Stimulated activated CD8-positive, alpha-beta memory T cell treated with anti-CD3 and anti-CD28 coated beads, Interleukin-15, amount 100 ng/mL, for 4 hours (primary cell): ENCODE measurements at places on chromosomes 16 and 17.

GRCh38 chr16:71288570-71288889 lies 672 bp downstream of the CMTR2 start:
- no peak for DNase-seq

GRCh38 chr17:12851901-12852435 lies 62.7 kb downstream of the ARHGAP44 start:
- DNase-seq = no peak

GRCh38 chr17:36205637-36206485 lies 5.0 kb upstream of the CCL4L2 start:
- no peak for DNase-seq

- DNase-seq = no peak
These were observed 49.8 kb downstream of the MEAK7 start for GRCh38 chr16:84454611-84455010.

DNA sequence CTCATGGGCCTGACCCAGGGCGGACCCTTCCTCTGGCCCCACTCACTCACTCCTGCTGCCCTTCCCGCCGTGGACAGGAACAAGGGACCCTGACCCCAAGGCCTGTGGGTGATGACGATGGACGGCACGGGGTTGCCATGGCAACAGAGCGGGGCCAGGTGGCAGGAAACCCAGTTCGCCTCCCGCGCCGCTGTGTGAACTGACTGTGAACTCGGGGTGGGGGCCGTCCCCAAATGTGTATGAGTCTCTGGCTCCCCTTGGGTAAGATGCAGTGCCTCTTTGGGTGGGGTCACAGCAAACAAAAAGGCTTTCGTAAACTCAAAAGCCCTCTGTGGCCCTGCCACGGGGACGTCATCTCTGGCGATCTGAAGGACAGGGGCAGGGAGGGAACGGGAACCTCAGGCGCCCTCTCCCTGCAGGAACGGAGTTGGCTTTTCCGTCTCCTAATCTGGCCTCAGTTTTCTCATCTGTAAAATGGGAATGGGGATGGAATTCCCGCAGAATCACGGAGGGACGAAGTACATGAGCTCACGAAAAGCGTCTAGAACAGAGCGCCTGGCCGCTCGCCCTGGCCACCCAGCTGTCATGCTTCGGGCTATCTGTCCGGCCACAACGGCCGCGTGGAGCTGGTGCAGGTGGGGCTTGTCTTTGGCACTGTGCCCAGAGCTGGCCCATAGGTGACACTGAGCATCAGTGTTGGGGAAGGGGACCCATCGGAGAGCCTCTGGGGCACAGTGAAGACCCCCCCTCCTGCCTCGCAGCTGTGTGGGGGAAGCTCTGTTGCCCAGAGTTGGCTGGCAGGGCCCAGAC lies 44.9 kb upstream of the PABPN1L start:
- DNase-seq = no peak

GRCh38 chr17:70535986-70536385 lies 366.7 kb downstream of the KCNJ2 start:
- DNase-seq = no peak

- DNase-seq = no peak
These were observed 38.8 kb upstream of the ENPP7 start for GRCh38 chr17:79691931-79692330.

GRCh38 chr17:8369944-8370343 lies 6.6 kb downstream of the KRABD2 start:
- DNase-seq = no peak

GRCh38 chr16:9408297-9408878 lies 316.9 kb downstream of the HAPSTR1 start:
- no peak for DNase-seq

DNA sequence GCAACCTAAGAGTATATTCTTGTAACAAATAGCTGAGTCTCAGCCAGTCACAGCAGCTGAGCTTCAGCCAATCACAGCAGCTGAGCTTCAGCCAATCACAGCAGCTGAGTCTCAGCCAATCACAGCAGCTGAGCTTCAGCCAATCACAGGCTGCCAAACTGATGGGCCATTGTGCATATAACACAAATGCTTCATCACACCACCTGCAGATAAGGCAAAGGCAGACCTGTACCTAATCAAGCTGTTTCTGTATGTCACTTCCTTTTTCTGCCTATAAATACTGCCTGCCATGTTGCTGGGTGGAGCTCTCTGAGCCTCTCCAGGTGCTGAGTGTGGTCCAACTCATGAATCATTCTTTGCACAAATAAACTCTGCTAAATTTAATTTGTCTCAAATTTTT lies 19.9 kb downstream of the MYH13 start:
- DNase-seq = no peak

DNA sequence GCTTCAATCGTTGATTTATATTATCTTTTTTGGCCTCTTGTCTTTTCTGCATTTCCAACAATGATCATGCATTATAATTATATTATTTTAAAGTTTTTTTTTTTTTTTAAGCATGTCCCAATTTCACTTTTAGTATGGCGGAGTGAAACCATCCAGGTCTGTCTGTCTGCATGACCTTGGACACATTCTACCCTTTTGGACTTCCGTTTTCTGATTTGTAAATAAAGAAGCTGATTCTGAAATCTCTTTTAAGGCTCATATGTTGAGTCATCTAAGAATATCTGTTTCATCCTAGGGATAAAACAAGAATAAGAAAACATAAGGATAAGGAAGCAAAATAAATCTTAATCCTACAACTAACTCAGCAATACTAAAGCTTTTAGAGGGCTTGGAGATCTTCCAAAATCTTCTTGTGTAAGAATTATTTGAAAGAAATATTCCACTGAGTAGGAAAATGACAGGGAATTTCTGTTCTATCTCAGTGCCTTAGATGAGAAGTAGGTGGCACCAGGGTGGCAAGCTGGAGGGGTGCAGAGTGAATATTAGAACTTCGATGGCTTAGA lies 195.7 kb upstream of the TOX3 start:
- no peak for DNase-seq

DNA sequence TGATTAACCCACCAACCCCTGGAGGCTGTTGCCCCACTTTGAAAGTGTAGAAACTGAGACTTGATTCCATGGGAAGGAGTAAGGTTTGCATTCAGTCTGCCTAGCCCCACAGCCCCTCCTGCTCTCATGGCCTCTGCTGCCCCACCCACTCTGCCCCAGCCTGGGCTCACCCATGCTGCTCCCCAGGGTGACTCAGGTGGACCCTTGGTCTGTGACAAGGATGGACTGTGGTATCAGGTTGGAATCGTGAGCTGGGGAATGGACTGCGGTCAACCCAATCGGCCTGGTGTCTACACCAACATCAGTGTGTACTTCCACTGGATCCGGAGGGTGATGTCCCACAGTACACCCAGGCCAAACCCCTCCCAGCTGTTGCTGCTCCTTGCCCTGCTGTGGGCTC lies 6.5 kb downstream of the PRSS41 start:
- DNase-seq = no peak
